ENCODE measurements at places on chromosomes 13 and 19.

GRCh38 chr19:19805480-19805879, 16.1 kb downstream of the ZNF506 start:
- DNase-seq, result no peak

- no peak for DNase-seq
These were observed 687 bp downstream of the MATK start for GRCh38 chr19:3785451-3785937.

GRCh38 chr19:53424968-53425597, 6.7 kb upstream of the ZNF761 start:
- peak; percentile 81 for DNase-seq

DNA sequence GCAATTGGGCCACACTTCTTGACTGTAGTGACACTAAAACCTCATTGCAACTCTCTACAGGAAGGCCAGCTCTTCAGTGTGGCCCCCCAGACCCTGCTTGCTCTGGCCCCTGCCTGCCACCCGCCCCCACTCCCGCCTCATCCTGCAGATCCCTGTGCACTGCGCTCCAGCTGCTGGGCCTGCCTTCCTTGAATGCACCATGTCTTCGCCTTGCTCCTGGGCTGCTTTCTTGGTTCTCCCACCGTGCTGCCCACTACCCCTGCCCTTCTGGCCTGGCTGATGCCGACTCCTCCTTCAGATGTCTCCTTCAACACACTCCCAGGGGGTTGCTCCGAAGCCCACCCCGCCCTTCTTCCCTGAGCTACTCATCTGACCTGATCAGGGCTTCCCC, 98.2 kb downstream of the SIPA1L3 start:
- DNase-seq, result no peak

DNA sequence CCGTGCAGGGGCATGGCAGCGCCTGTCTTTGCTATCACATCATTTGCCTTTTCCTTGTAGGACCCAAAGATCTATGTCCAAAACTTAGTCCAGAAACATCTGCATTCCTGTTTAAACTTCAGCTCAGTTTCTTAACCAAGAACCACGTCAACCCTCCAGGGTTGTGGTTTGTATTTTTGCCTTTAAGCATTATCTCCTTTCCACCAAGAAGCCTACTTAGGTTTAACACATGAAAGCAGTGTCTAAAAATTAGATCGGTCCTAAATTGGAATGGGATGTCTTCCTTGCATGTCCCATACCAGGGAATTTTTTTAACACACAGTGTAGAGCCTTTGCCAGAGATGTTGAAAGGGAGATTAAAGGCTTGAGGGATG, 38.8 kb downstream of the DHRS12 start:
- DNase-seq, result no peak

DNA sequence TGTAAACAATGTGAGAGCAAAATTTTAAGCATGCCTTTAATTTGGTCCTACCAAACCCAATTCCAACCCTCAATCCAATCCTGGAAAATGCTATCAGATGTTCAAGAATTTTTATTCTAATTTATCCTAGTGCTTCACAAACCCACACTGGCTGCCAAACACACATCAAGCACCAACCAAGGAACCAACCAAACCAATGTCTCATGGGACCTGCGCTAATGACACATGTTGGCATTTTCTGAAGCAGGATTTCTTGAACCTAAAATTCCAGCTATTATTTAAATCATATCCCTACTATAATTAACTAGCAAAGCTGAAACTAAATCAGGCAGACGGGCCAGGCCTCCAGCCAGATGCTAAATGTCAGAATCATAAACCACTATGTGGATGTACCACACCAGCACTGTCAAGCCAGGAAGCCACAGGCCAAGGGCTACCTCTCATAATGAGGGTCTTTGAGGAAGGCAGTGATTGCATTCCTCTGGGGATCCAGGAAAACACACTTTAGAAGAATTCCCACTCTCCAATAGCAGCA, 5.8 kb downstream of the LATS2 start:
- DNase-seq, result no peak

DNA sequence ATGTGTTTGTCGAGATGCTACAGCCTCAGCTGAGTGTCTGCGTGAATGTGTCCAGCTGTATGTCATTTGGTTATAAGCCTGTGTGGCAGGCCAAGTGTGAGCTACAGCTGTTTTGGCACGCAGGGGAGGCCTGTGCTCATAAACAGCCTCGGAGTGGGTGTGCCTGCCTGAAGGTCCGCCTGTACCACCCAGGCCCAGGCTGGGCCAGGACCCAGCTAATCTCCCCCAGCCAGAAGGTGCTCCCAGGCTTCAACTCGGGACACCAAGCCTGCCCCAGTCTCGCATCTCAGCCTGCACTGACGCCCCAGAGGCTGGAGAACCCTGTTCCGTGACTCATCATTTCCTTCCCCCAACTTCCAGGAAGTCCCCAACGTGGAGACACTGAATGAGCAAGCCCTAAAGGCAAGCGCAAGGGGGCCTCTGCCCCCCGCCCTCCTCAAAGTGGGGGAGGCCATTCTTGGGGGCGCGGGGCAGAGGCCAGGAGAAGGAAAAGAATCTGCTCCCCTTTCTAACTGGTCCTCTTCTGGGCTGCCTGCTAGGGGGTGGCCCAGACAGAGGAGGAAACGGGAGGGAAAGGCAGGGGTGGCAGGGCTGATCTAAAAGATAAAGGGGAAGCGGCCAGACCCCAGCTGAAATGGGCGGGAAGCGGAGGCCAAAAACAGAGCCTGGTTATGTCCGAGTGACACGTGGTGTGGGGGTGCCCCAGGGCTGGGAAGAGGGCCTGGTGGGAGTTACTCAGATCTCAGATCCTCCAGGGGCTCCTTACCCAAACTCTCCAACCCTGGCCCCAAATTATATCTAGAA, 2.0 kb downstream of the SLC1A5 start:
- peak; percentile 41 for DNase-seq

- DNase-seq, result peak; percentile 6
These were observed at the start of gene HTR2A for GRCh38 chr13:46896341-46897137. Gene HTR2A, minus strand, starts transcription at chr13:46897053. Its CDS starts 1,147 bp downstream, at chr13:46895906.

DNA sequence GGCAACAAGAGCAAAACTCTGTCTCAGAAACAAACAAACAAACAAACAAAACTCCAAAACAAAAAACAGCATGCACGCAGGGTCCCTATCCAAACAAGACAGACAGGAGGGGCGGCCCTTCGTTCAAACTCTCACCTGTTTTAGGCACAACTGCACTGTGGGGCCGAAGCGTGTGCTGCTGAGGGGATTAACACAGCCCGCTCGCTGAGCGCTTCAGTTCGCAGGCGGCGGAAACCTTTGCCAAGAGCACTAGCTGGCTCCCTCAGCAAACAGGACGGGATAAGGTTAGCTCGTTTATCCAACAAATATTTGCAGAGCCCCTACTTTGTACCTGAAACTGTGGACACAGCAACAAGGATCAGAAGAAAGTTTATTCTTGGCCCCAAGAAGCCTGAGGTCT, 1.6 kb upstream of the ADPRHL1 start:
- no peak for DNase-seq

DNA sequence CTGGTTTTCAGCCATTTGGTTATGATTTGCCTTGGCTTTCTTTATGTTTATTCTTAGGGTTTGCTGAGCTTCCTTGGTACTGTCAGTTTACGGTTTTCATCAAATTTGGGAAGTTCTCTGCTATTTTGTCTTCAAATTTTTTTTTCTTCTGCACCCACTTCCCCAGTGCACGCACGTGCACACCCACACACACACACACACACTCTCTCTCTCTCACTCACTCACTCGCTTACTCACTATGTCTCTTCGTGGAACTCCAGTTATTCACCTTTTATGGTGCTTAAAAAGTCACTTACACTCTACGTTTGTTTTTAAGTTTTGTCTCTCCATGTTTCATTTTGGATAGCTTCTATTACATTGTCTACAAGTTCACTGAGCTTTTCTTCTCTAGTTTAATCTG, 7.1 kb downstream of the AKAP11 start:
- DNase-seq, result no peak

All from NCI-H526 treated with DMSO at 0.1 percent for 48 hours (cell line).